ENCODE measurements at places on chromosomes 7 and 10.

- DNase-seq = no peak
Measured at GRCh38 chr7:36180121-36180520, 27.1 kb downstream of the EEPD1 start.

- peak; percentile 51 for DNase-seq
Measured at GRCh38 chr7:128697302-128697905, 25.3 kb downstream of the GARIN1A start.

DNA sequence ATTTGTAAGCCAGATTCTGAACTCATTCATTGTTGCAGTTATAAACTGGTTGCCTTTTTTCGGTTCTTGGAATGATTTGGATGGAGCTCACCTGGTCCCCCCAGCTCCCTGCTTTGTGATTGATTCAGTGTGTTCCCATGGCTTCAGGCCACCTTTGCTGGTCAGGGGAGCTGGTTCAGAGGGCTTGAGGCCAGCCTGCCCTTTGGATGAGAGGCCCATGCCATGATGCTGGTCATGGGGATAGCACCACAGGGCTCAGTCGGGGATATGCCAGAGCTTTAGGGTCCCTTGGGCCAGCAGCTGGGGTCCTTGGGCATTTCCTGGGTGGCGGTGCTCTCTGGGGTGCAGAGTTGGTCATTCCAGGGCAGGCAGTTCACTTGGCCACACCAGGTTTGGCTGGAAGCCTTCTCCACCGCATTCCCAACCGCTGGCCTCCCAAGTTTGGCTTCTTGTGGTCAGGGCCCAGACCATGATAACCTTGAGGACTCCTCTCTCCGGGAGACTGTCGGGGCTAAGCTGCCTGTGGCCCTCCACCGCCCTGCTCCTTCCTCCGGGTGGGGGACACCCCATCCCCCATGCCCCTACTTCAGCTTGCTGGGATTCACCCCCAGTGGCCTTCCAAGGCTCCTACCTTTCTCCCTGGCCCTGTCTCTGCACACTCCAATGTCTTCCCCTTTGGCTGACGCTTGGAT lies 65.1 kb downstream of the MGMT start:
- DNase-seq = no peak

GRCh38 chr7:27121684-27122076 lies 8.9 kb downstream of the HOXA4 start:
- DNase-seq = no peak

DNA sequence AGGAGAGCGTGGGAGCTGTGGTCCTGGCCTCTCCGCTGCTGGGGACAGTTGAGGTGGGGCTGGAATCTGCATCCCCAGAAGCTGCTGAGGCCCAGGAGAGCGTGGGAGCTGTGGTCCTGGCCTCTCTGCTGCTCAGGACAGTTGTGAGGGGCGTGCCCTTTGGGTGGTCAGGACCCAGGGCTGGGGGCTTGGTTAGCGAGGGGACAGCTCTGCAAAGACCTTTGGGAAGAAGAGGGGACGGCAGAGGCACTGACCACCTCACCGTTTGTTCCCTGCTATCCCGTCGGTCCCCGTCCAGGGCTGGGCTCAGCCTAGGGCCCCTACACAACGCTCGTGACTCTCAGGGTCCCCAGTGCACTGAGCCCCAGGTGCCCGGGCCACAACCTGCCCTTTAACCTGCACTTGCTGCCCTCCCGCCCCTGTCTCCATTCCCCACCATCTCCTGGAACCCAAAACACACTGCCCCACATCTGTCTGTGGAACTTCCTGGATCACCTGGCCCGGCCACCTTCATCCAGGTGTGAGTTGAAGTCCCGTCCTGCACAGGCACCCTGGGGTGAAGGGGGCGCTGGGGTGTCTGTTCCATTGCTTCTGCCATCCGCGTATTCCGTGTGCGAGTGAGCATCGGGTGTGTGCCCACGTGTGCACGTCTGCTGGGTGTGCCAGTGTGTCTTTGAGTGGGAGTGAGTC lies 14.1 kb downstream of the FOXL3 start:
- DNase-seq = no peak

DNA sequence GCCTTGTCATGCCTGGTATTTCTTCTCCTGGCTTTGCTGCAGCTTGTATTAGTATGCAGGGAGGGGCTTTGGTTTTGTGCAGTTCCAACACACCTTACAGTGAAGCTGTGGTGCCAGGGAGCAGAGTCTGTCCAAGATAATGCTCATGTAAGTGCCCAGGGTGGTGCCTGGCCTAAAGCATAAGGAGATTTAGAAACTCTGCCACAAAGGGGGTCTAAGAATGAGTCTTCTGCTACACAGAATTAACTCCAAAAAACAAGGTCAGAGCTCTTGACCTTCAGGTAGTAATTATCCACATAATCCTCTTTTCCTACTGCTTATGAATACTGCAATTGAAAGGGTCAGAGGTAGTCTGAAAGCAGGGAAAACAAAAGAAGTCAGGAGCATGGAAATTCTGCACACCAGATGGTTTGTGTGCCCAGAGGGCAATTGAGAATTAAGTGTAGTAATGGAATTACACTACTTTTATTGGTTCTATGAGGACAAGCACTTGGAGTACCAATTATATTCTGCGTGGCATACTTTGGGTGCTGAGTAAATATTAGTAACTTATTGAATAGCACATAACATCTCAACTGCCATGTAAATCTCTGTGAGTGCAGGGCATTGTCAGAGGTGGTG lies 121.5 kb downstream of the KAT6B start:
- DNase-seq = no peak

DNA sequence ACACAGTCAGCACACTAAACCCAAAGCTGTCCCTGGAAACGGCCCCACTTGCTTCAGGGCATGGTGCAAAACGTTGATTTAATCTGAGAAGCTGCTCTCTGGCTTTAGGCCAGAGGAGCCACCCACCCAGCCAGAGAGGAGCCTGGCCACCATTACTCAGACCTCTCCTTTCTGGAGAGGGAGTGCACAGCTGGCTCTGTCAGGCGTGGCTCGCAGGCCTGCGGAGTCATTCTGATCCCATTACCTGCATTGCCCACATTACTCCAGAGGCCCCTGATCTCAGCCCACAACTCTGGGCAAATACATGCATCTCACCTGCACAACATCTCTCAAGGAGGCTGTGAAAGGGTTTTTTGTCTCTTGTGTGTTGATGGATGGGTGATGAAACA lies 370.0 kb upstream of the IGFBP3 start:
- no peak for DNase-seq

- DNase-seq = no peak
Measured at GRCh38 chr10:58897236-58897635, 279.2 kb upstream of the PHYHIPL start.

DNA sequence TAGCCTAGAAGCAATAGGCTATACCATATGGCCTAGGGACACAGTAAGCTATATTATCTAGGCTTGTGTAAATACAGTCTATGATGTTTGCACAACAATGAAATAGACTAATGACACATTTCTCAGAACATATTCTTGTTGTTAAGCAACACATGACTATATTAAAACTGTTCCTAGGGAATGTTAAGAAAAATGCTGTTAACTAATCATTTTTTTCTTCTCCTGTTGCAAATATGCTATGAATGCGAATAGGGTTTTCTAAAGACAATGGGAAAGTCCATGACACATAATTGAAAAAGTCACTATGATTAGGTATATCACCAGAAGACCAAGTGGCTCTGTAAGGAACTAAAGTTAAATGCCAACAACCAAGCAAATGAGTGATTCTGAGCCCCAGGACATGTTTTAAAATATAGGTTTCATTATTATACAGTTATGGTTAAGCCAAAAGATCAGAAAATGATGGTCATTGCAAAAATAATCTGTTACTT lies 454.0 kb upstream of the SORCS1 start:
- DNase-seq = no peak

GRCh38 chr7:40551685-40552576 lies 417.1 kb downstream of the SUGCT start:
- no peak for DNase-seq

GRCh38 chr7:17436126-17436525 lies 137.7 kb downstream of the AHR start:
- DNase-seq = no peak

GRCh38 chr10:111473361-111473760 lies 396.5 kb downstream of the ADRA2A start:
- DNase-seq = no peak

GRCh38 chr10:127290850-127291249 lies 94.5 kb upstream of the INSYN2A start:
- no peak for DNase-seq

DNA sequence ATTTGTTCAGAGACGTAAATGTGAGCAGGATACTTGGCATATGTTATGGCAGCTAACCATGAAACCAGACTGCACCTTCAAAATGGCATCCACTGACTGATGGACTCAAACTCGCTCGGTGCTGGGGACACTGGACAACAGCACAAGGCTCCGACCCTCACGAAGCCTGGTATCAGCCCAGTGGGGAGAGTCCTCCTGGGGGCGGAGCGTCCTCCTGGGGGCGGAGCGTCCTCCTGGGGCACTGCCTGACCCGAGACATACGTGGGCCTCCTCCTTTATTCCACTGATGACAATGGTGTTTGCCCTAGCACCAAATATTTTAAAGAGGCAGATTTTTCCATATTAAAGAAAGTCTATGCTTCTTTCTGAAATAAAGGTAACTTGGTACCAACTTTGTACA lies 39.5 kb downstream of the ESYT2 start:
- no peak for DNase-seq
